ENCODE measurements at places on chromosomes 7 and 10.

DNA sequence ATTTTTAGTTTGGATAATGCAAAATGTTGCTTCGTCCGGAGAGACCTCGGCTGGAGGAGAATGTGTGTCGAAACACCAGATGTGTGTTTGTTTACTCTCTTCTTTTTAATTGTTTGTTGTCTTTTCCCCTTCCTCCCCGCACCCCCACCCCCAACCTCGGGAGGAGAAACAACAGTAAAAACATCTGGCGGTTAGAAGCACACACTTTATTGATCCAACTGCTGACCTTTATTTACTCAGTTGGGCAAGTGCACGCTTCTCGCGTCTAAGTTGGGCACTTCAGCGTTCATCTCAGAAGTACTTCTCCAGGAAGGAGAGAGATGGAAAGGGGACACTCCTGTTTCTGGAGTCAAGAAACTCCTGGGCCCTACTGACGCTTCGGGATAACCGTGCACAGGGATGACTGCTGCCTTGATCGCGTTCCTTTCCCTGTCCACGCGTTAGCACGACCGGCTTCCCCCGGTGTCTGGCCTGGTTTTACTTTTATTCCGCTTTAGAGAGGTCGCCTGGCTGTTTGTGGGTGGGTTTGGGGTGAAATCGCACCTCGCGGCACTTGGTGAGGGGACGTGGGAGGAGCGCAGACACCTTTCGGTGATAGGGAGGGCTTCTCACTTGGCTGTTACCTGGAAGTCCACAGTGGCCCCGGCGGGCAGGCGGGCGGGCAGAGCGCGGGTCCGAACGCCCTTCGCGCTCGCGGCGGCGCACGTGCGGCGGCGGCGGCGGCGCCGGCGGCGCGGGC, 168.3 kb upstream of the PPP1R3A start:
- DNase-seq, result no peak

DNA sequence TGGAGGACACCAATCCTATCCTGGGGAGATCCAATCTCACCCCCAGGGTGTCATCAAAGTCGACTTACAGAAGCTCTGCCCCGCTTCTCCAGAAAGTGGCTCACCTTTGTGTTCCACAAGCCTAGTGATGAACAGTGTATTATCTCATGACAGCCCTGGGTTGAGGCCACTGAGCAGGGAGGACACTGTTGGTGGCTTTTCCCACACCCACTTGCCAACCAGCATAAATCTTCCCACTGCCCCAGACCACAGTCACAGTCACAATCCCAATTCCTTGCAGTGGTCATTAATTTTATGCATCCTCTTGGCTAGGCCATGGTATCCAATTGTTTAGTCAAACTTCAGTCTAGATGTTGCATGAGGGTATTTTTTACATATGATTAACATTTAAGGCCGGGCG, 18.4 kb downstream of the TNS3 start:
- DNase-seq, result no peak

GRCh38 chr7:37601321-37601720, 82.2 kb upstream of the GPR141 start:
- no peak for DNase-seq

GRCh38 chr10:132253092-132253687, 54.6 kb downstream of the STK32C start:
- DNase-seq, result no peak

DNA sequence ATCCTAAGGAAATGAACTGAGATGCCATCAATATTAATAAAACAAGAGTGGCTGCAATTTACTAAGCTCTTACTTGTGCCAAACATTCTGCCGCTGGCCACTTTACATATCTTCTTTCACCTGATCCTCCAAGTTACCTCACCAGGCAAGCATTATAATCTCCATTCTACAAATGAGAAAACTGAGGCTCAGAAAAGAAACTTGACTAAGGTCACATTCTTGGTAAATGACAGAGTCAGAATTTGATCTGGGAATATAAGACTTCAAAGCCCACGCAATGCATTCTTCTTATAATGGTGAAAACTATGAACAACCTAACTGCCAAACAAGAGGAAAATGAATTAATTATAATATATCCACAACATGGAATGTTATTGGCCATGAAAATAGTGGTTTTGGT, 46.1 kb upstream of the SMNDC1 start:
- no peak for DNase-seq

DNA sequence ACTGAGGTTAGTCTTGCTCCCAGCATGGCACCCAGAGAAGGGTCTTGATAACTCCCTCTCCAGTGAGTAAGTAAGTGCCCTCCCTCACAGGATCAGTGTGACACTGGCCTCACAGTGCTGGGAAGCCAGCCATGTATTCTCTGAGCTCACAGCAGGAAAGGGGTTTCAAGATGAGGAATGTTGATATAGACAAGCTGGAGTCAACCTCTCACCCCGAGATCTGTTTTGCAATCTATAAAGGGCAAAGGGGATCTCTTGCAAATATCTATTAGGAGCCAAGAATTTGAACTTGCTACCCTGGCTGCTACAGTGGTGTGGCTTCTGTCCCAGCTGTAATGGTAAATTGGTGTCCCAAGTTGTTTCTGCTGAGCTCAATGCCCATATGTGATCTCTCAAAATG, 70.2 kb upstream of the ADAM12 start:
- no peak for DNase-seq

- no peak for DNase-seq
Observed at GRCh38 chr10:101322266-101323108, 31.5 kb upstream of the BTRC start.

- no peak for DNase-seq
Observed at GRCh38 chr7:93515144-93515543, 59.4 kb downstream of the CALCR start.

GRCh38 chr10:23065181-23065948, 30.0 kb upstream of the MSRB2 start:
- no peak for DNase-seq

DNA sequence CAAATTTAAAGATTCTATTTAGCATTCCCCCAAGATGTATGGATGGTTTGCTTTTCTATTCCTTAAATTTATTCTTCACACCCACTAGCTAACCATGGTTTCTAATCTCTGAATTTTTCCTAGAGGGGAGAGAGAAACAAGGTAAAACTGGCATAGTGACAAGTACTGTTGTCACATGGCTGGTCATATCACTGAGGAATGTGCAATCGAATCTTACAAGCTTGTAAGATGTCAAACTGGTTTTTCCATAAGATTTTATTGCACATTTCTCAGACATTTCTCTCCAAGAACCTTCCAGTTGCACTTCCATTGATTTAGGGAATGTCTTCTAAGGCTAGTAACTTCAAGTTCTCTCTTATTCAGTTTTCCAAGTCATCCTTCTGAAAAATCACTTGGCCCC, 89.8 kb downstream of the MBL2 start:
- DNase-seq, result no peak

- DNase-seq, result no peak
Observed at GRCh38 chr7:98797150-98797549, 72.7 kb downstream of the TMEM130 start.

GRCh38 chr10:75403144-75403938, 1.8 kb upstream of the ZNF503 start:
- DNase-seq, result no peak

GRCh38 chr10:90141791-90142190, 440.4 kb downstream of the KIF20B start:
- no peak for DNase-seq

GRCh38 chr10:51447119-51447518, 252.3 kb downstream of the CSTF2T start:
- no peak for DNase-seq

GRCh38 chr7:43824963-43825362, 44.4 kb downstream of the MRPS24 start:
- DNase-seq, result no peak

GRCh38 chr7:42046483-42046882, 190.5 kb downstream of the GLI3 start:
- DNase-seq, result no peak

- DNase-seq, result no peak
Observed at GRCh38 chr10:66218981-66219587, 706.8 kb upstream of the LRRTM3 start.

GRCh38 chr10:113267619-113268562, 285.0 kb upstream of the HABP2 start:
- no peak for DNase-seq

GRCh38 chr7:650339-651031, 76.0 kb upstream of the DNAAF5 start:
- no peak for DNase-seq

DNA sequence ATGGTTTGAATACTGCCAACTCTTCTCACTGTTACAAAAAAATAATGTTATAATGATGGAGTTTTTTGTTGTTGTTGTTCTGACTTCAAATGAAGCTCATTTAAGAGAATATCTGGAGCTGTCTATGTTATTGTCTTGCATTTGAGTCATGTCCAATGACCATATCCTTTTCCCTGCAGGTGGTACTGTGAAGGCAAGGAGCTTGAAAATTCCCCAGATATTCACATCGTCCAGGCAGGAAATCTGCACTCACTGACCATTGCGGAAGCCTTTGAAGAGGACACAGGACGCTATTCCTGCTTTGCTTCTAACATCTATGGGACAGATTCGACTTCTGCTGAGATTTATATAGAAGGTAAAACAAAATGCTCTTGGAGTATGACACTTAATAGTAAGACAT, 33.5 kb downstream of the MYPN start:
- DNase-seq, result no peak

DNA sequence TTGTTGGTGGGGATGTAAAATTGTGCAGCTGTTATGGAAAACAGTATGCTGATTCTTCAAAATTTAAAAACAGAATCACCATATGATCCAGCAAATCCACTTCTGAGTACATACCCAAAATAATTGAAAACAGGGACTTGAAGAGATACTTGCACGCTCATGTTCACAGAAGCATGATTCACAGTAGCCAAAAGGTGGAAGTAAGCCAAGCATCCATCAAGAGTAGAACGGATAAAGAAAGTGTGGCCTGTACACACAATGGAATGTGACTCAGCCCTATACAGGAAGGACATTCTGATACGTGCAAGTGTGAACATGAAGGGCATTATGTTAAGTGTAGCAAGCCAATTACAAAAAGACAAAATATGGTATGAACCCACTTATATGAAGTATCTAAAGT, 696.7 kb upstream of the CELF2 start:
- DNase-seq, result no peak

GRCh38 chr10:86518781-86519180, 2.8 kb downstream of the WAPL start:
- no peak for DNase-seq

GRCh38 chr7:156222611-156223010, 410.3 kb upstream of the SHH start:
- DNase-seq, result no peak

- no peak for DNase-seq
Observed at GRCh38 chr7:154503962-154504550, 451.9 kb downstream of the DPP6 start.

DNA sequence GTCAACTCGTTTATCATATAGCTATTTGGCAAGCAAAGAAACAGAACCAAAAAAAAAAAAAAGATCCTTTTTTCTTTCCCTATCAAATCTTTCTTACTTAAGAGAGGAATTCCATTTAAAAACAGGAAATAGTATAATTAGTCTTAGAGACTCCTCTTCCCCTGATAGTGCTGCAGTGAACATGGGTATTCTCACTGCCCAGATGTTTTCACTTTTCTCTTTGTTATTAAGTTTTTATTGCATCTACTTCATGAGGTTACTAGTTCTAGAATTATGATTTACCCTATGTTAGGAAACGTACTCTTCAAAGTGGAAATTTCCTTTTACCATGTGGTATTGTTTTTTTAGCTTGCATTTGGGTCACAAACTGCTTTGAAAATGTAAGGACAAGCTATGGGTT, 8.5 kb downstream of the CASP2 start:
- DNase-seq, result no peak

DNA sequence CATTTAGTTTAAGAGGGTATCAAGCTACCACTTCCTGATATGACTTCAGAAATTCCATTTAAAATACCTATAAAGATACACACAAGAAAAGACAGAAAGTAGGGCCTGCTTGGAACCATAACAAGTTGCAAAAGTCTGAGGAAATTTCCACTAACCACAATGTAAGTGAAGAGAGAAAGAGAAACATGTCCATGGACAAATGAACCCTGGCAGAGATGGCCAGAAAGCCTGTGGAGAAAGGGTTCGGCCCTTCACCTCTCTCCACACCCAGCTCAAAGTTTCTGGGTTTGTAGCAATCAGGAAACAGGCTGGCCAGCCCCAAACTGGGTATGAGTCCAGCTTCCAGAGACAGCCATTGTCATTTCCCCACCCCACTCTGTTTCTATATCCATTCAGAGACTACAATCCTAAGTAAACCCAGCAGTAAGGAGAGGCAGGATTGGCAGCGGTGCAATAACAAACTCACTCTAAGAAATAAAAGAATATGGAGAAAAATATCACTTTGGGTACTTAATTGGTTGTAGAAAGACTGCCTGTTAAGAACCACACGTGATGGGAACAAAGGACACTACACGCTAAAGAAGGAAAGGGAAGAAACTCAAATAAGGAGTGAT, 71.1 kb downstream of the STK17A start:
- no peak for DNase-seq

- DNase-seq, result no peak
Observed at GRCh38 chr10:133378251-133379096, 588 bp upstream of the PAOX start.

- DNase-seq, result no peak
Observed at GRCh38 chr7:18655912-18656311, 160.4 kb downstream of the HDAC9 start.

DNA sequence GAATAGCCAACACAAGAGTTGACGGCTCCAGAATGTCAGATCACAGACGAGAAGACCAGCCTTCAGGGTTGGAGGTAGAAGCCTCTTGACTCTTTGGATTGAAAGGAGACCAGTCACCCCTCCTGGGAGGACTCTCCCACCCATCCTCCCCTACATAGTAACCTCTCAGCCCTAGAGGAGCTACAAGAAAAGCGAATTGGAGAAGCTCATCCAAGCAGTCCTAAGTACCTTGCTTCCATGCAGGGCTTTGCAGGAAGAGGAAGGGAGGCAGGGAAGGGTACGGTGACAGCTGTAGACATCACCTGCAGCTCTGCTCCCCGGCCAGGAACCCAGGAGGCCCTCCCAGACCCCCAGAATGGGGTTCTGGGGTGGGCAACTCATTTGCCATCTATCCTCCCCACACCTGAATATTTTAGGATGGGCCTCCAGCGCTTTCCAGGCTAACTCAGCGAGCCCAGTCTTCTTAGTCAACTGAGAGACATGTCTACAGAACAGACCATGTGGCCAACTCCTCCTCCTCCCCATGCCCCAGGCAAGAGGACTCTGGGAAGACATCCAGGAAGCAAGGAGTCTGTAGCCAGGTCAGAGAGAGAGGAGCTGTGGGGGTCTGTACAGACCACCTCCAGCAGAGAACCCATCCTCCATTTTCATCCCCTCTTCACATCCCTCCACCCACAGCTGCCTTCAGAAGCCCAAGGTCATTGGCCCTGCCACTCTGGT, 55.6 kb upstream of the LBX1 start:
- DNase-seq, result no peak

- DNase-seq, result no peak
Observed at GRCh38 chr10:44647877-44648542, 263.1 kb upstream of the CXCL12 start.

GRCh38 chr10:804787-805619, 115.5 kb upstream of the DIP2C start:
- DNase-seq, result no peak

- no peak for DNase-seq
Observed at GRCh38 chr10:50503661-50504320, 120.0 kb downstream of the SGMS1 start.

- DNase-seq, result no peak
Observed at GRCh38 chr10:118955531-118955930, 74.0 kb upstream of the NANOS1 start.

GRCh38 chr10:13146379-13146778, 15.0 kb upstream of the MCM10 start:
- DNase-seq, result no peak

All from GOT3 (cell line).